ENCODE measurements at places on chromosomes 4 and X.

DNA sequence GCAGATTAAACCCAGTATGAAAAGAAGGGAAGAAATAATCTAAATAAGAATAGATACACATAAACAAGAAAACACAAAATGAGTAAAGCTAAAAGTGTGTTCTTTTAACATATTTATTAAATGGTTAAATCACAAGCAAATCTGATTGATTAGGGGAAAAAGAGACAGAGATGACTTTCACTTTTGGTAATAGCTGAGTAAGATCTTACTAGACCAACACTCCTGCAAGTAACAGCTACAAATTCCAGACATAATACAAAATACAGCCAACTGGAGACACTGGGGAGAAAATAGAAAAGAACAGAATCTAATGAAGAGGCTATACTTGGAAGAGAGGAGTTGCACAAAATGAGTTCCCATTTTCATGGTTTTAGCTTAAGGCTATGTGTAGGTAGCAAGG is 33.5 kb downstream of the OR13H1 start:
- DNase-seq: no peak

- DNase-seq: no peak
Measured at GRCh38 chr4:1362521-1362920, 15.5 kb downstream of the UVSSA start.

- DNase-seq: no peak
Measured at GRCh38 chrX:50814701-50815100, 707 bp upstream of the SHROOM4 start.

DNA sequence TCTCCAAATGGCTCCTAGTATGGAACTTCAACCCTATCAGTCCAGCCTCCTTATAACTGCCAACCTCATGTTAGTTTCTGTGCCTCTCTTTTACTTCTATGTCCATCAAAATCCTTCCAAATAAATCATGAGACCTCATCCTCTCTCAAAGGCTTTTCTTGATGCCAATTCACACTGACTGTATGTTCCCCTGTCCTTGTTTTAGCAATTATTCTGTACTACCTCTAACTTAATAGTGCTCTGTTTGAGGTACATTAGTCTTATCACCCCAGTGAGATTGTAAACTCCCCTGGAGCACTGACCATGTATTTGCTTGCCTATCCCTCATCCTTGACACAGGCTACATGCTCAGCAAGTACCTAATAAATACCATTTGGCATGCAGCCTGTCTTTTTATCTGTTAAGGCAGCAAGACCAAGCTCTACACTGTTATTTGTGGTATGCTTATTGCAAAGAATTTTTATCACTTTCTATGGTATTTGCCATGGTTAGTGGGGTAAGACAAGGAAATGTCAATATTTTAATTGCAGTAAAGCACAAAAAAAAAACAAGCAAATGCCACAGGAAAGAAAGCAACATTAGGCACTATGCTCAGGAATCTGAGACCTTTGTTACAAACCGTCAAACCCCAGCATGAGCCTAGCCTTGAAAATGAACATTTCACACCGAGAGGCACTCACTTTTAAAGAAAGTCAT is 119.2 kb downstream of the SMARCA1 start:
- no peak for DNase-seq

Data from stimulated activated CD4-positive, alpha-beta T cell treated with anti-CD3 and anti-CD28 coated beads, Interleukin-1b, Interleukin-23, amount 100 ng/mL, for 1 hour (primary cell).